CD8-positive, alpha-beta memory T cell (primary cell): ENCODE measurements at places on chromosomes 12 and 14.

DNA sequence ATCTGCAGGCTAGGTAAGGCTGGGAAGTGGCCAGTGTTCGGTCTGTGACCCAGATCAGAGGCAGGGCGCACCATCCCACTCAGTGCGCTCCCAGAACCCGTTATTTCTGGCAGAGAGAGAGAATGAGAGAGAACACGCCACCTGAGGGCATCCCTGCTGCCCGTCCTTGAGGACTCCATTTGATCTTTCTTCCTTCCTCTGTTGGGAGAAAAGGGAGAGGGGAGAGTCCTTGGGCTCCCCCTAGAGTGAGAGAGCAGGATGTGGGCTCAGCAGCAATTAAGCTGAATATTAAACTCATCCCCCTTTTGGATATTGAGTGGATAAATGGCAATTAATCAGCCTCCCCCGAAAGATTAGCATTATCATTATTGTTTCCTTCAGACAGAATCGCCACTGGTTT is 70.6 kb downstream of the IFT43 start:
- no peak for DNase-seq

DNA sequence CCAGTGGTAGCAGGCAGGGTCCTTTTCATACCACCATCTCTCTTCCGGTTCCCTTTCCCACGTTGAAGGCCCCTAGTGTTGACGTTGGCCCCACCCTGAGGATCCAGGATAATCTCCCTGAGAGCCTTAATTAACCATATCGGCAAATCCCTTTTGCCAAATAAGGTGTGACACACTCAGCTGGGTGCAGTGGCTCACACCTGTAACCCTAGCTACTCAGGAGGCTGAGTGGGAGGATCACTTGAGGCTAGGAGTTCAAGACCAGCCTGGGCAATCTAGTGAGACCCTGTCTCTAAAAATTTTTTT is 2.8 kb upstream of the TMEM119 start:
- no peak for DNase-seq

DNA sequence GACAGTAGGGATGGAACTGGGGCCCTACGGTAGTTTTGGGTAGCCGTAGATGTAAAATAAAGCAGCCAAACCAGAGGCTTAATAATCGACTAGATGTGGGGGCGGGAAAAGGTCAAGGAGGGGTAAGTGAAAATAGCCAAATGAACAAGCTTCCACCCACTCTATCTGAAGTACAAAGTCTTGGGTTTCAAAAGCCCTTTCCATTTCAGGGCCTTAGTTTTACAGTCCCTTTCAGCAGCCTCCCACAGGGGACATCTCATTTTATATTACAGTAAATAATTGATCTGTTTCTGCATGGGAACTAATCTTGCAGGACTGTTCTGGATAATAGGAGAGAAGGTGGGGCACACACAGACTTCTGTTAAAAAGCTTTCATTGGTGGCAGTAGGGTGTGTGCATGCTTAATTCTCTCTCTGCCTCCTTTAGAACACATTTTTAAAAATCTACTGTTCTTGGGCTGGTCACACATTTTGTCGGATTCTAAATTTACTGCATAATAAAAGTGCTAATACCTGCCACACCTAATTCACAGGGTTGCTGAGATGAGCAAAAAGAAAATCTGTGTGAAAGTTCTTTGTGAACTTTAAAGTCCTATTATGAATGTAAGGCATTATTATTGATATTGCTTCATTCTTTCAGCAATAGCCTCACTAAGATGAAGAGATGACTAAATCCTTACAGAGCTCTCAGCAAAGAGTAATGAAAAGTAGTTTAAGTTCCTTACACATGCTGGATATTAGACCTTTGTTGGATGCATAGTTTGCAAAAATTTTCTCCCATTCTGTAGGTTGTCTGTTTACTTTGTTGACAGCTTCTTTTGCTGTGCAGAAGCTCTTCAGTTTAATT is 104.6 kb downstream of the ITPR2 start:
- DNase-seq: no peak

DNA sequence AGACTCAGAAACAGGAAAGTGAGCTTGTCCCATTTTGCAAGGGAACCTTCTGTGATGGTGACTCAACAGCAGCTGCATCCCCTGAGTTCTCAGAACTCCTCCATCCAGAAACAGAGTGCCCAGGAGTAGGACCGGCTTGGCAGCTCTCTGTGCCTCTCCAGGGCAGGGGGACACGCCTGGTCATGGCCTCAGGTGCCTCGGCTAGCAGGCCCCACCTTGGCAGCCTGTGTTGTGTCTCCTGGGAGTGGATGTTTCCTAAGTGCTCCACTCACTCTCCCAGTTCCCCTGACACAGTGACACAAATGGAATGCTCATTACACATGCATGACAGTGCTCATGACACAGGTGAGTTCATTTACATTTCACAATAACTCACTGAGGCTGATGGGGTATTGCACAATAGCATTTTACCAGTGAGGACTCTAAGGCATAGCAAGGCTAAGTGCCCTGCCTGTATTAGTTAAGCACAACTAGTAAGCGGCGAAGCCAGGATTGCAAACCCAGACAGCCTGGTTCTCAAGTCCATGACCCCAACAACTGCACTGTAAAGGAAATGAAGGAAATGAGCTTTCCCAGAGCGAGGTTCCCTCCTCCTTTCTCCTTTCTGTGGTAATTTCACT is 47.4 kb downstream of the CALM1 start:
- DNase-seq: no peak
